ENCODE measurements at places on chromosomes 2 and 18. TPM values are rescaled to one million over a fixed set of nuclear protein-coding genes. Genes with fewer than 3 reads are reported as not detected.
A peak's percentile ranks its signal among the peaks of the same experiment; 100 is the strongest.

DNA sequence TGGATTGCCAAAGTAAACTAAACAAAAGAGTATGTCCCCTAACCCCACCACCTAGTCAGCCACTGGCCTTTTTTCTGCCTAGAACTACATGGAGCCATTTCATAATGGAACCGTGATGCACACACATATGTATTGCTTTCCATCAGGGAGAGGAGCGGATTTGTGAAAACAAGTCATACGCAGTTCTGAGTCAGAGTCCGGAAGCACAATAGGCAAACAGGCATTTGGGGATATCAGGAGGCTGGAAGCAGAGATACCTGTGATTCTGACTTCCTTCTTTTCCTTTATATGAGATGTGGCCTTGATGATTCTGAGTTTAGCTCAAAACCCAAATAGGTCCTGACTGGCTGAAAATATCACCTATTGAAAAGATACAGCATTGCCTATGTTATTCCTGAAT is 93.5 kb downstream of the TMEM163 start:
- DNase-seq = no peak

The GYPC gene
- total RNA-seq = 47.2 TPM

The CNTNAP5 gene
- total RNA-seq = not detected

DNA sequence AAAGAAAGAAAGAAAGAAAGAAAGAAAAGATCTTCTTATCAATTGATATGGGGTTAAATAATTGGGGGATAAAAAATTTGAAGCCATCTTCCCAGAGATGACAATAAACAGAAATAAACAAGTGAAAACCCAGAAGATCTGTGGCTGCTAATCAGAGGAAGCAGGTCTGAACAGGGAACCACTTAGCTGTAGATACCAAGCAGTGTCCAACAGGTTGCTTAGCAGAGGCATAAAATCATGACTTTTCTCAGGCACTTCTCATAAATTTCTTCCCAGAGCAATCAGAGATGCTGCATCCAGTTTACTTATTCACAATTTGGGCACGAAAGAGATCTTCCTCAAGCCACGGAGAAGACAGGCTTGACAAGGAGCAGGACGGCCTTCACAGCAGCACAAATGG is 5.7 kb upstream of the LPIN1 start:
- DNase-seq = no peak

DNA sequence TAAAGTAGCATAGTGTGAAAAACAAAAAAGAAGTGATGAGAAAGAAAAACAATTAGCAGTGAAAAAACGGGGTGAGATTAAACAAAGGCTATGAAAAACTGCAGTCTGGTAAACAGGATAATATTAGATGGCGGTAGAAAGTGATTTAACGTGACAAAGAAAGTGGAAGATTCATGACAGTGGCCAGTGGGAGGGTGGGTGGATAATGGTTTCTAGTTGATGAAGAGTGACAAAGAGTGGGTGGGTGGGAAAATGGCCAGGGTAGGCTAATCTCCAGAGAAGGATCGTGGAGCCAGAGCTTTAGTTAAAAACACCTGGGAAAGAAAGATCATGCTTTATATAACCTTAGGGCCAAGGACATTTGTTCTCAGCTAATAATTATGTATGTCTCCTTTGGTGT is 1667.8 kb downstream of the LRP1B start:
- DNase-seq = no peak

DNA sequence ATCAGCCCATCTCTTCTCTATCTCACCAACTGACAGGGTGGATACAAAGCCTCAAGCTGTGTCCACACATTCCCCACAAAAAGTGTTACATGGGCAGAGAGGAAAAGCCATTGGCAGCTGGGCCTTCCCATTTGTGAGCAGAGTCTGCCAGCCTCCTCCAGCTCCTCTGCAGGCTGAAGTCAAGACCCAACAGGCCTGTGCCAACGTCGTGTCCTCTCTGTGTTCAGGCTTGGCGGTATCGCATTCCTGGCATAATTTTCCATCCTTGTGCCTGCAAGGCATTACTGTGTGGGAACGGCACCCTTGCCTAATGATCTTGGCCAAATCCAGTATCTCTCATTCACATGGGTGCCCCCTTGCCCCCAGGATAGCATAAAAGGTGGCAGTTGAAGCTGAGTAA is 41.5 kb upstream of the APCDD1 start:
- DNase-seq = no peak

The AKAIN1 gene
- not detected for total RNA-seq

GRCh38 chr2:160687629-160688028 is 194.0 kb upstream of the RBMS1 start:
- no peak for DNase-seq

- no peak for DNase-seq
These were observed 43.8 kb upstream of the SLC4A10 start for GRCh38 chr2:161580426-161580825.

DNA sequence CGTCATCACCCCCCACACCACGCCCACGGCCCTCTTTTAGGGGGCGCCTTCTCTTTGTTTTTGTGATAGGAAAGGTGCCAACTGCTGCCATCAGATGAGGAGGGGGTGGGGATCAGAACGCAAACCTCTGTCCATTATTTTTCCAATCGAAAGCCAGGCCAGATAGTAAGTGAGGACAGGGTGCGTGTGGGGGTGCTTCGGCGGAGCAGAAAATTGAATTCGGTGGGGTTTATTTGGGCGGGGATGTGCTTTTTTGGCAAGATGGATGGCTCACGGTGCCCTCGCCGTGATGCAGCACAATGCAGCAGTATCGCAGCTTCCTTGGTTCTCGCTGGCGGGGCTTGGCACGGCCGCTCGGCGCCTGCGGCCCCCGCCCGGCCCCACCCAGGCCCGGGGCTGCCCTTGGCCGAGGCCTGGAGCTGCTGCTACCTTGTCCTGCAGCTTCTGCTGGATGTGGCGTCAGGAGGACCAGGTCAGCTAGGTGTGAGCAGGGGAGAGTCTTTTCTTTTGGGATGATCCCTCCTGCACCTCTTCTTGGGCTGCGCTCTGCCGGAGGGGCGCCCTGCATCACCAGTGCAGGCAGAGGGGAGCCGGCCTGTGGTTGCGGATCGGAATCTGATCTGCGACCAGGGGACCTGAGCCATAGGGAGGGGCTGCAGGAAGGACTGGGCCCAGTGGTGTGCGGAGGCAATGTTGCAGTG is 1.3 kb downstream of the SPTBN1 start:
- DNase-seq = peak; percentile 63

- no peak for DNase-seq
These were observed 54.9 kb upstream of the PXDN start for GRCh38 chr2:1799174-1799573.

The FOXI3 gene
- total RNA-seq = not detected

GRCh38 chr2:108458082-108458481 is 9.1 kb downstream of the GCC2 start:
- DNase-seq = peak; percentile 27

DNA sequence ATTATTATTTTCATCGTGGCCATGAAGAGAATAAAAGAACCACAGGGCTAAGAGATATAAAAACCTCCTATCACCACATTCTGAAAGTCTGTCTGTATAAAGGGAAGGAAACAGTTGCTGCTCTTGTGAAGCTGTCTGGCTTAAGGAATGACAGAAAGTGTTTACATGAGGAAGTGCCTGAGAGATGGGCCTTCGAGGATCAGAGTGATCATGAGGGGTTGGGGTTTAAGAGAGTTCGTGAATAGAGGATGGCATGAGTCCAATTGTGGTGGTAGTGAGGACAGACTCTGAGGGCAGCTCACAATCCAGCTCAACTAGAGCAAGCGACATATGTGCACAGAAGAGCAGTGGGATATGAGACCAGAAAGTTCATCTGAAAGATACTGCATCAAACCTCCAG is 65.8 kb upstream of the PIEZO2 start:
- no peak for DNase-seq

DNA sequence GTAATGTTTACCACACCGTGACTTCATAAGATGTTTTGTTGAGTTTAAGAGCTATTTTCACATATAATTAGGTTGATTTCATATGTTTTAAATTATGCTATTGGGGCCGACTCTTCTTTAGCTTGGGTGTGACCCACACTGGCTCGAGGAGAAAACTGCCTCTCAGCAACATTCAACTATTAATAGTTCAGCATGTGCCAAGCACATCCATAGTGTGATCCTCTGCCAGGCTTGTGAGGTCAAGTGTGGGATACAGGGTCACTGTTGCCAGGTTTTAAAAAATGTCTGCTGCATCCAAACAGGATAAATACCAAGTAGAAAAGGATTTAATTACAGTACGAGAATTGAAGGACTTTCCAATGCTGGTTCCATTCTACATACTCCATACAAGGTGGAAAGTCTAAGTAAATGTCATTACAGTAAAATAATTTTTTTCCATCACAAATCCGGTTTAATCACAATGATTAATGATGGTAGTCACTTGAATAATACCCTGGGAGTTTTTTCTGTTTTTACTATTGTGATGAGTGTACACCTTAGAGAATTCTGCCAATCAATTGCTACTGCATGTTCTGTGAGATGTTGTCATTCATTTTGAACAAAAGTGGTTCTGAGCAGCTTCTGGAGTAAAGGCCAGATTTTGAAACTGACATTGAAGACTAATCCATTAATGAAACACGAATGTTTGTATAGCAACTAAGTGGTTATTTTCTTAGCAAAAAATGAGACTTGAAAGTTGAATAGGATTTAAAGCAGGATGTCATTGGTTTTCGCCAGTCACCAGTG is 84.5 kb downstream of the ABI2 start:
- no peak for DNase-seq

DNA sequence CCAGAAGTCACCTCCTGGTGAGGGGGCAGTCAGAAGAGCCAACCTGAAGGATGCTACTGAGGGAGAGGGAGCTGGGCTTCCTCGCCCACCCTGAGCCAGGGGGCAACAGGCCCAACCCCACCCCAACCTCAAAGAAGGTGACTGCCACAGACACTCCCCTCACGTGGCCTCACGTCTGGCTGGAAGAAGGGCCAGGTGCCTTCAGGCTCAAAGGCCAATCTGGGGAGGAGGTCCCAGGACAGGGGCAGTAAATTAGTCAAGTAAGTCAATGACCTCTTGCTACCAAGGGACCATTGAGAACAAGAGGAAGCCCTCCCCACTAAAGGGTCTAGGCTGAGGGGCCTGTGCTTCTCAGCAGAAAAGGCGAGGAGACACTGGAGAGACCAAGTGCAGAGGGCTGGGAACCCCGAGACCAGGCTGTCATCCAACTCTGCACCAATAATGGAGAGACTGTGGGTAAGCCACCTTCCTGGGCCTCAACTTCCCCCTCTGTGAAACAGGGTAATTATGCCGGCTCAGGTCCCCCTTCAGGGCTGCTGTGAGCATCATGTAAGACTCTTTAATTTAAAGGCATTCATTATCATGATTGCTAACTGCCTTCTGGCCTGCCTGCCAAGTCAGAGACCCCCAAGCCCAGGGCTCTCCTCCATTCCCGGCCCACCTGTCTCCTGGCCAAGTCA is 20.2 kb upstream of the TNS1 start:
- DNase-seq = no peak

DNA sequence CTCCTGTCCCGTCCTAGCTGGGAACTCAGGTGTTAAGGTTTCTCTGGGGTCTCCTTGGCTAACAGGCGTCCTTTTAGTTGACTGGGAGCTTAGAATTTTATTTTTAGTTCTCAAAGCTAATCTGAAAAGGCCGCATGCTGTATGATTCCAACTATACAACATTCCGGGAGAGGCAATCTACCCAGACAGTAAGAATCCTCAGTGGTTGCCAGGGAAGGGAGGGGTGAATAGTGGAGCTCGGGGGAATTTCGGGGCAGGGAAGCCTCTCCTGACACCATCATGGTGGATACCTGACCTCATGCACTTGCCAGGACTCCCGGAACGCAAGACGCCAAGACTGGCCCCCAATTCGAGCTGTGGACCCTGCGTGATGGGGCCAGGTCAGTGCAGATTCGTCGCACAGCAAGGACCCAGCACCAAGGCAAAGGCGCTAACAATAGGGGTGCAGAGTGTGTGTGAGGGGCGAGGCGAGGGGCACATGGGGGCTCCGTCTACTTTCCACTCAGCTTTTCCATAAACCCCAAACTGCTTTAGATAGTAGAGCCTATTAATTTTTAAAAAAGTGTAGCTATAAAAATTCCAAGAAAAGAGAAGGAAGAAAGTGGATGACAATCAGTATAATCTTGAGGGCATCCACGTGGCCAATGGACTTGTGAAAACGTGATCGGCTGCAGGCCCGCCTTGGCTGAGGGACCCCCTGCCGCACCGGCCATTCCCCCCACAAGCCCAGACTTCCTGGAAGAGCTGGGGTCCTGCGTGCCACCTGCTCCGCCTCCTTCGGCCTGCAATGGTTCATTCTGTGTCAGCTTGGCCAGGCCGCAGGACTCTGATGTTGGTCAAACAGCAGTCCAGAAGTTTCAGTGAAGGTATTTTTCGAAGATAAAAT is 17.3 kb downstream of the PDCD1 start:
- DNase-seq = no peak

GRCh38 chr2:172819943-172820342 is 84.3 kb downstream of the RAPGEF4 start:
- no peak for DNase-seq

The ARHGAP15 gene
- total RNA-seq = not detected

DNA sequence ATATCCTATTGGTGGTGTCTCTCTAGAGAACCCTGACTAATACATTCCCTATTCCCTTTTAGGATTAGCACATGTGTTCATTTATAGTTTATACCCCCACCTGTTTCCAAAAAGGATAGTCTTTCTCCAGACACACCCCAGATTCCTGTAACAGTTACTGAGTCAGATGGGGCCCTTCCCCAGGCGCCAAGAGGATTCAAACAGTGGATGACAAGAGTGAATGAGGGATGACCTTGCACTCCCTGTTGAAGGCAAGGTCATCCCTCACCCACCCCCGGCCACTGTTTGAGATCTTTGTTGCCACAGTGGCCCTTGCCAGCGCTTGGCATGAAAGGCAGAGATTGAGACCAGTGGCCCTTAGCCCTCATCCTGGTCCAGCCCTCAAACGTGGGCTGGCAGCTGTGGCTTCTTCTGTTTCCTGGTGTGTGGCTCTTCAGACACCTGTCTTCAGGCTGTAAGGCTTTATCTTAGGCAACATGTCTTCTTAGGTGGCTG is 15.3 kb upstream of the REEP1 start:
- no peak for DNase-seq

The PER2 gene
- total RNA-seq = 1.0 TPM

DNA sequence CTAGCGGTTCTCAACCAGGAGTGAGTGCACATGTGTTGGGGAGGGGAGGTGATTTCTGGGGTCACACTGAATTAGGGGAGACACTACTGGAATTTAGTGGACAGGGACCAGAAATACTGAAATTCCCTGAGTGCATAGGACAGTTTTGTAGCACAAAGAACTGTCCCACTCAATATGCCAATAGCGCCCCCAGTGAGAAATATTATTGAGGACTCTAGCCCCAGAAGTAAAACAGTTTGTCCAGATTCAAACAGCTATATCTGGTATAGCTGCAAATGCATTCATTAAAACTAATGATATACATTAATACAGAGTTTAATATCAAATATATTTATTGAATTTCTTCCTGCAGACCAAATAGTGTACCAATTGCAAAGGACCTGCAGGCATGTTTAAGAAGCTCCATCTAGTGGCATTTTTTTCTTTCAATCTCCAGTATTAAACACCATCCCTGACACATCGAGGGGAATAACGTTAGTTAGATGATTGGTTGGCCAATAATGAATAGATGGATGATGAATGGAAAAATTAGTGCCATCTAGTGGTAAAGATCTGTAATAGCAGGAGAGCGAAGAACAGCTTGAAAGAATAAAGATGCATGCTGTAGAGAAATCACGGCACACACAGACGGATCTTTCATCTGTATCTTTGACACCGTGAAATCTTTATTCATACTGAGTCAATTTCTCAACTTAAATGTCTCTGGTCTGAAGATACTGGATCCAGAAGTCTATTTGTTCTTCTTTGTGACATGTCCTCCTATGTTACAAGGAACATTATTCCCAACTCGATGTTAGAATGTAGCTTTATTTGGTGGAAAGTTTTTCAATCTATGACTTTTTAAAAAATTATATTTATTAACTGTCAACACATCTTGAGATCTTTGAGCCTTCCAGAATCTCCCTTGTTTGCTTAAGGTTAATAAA is 62.5 kb downstream of the DHRS9 start:
- DNase-seq = peak; percentile 80
